Effector CD8-positive, alpha-beta T cell (primary cell): ENCODE measurements at places on chromosomes 16 and 17.
A peak's percentile ranks its signal among the peaks of the same experiment; 100 is the strongest.

GRCh38 chr16:81700071-81700779, 78.9 kb upstream of the PLCG2 start:
- no peak for DNase-seq

- no peak for DNase-seq
These were observed 14.5 kb upstream of the RANGRF start for GRCh38 chr17:8273884-8274444.

DNA sequence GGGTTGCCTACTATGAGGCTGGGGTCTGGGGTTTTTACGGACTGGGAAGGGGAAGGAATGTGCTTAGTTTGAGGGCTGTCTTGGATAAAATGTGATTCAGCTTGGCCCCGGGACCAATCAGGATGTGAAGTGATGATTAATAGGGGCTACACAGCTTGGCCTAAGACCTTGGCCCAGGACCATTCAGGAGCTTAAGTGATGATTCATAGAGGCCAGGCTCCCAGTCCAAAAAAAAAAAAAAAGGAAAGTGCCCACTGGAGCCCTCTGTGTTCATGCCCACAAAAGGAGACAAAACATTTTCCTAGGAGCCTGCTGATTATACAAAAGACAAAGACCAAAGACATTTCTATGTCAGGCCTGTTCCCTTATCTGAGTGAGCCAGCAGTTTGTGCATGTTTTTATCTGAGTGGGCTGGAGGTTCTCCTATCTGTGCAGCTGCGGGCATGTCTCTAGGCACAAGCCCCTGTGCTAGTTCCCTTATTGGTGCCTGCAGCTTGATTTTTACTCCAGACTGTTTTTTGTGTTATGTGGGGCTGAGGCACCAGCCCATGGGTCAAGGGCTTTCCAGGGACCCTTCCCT, 898.2 kb upstream of the GOT2 start:
- DNase-seq = no peak

GRCh38 chr16:88803264-88803987, at the start of gene CDT1:
CDT1 (plus strand) TSS chr16:88803789; CDS start chr16:88803832, 43 bp downstream.
- peak; percentile 78 for DNase-seq

- no peak for DNase-seq
These were observed 1.1 kb upstream of the BRCA1 start for GRCh38 chr17:43125967-43126910.

DNA sequence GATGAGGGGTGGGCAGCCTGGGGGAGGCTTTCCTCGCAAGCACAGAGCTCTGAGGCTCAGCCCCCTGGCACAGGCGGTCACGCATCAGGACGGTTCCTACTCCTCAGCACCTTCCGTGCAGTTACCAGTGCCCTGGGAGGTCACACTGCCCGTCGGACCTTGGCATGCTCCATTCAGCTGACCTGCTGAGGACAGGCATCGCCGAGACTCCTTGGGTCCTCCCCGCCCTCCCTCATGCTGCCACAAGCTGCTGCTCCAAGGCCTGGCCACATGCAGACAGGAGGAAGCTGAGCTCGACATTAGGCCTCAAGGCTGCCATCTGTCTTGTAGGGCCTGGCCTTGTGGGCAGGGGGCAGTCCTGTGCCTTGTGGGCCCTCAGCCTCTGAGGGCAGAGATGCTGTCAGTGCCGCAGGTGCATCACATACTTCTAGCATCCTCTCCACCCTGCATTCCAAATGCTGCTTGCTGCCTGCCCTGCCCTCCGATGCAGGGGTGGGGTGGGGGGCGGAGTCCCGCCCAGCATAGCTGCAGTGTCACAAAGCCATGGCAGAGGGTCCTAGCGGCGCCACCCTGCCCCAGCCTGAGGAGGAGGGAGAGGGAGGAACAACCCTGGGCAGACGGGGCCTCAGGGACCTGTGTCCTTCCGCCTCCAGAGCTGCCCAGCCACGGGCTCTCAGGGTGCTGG, 9.3 kb downstream of the C16orf90 start:
- no peak for DNase-seq

DNA sequence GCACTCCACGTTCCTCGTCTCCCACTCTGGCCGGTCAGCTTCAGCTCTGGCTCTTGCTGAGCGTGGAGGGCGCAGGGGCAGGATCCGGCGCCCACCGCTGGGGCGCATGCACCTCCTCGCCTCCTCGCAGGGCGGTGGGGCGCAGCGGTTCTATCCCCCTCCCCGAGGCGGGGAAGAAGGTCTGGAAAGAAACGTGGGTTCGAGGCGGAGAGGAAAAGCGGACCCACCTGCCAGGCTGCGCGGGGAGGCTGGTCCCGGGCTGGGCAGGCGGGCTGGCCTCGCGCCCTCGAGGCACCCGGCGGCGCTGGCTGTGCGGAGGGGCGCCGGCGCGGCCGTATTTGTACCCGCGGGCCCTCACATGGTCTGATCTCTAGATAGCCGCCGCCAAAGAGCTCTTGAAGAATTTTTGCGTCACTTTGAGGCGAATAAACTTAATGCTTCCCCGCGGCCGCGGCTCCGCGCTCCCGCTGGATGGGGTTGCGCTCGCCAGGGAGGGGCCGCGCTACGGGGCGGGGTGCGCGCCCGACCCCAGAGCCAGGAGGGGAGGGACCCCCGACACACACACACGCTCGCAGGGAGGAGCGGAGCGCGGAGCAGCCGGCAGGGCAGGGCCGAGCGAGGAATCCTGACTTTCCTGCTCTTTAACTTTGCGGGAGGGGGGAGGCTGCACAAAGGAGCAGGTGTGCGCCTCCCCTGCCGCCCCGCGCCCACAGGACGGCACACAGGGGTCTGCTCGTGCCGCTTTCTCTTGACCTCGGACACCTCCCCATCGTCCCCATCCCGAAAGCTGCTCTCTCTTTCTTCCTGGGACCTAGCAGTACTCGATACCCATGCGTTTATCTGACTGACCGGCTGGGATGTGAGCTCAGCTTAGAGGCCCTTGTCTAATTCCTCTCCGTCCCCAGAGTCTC, at the start of gene SLC6A4:
Gene SLC6A4 (minus strand): TSS at position 312 of the 911 bp plus-strand sequence. CDS start 13,739 bp downstream, outside the sequence.
- no peak for DNase-seq

DNA sequence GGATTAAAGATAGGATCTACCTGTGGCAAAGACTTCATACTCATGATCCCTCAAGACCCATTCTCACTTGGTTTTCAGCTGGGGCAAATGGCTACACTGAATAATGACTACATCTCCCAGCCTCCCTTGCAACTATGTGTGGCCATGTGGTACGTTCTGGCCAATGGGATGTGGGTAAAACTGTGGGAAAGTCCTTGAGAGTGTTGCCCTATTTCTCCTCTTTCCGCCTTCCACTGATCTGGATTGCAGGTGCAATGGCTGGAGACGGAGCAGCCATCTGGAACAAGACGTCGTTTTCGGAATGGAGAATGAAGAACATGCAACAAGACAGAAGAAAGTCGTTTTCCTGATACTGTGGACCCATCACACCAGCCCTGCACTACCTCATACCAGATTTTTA, 48.5 kb downstream of the HAPSTR1 start:
- DNase-seq = no peak

DNA sequence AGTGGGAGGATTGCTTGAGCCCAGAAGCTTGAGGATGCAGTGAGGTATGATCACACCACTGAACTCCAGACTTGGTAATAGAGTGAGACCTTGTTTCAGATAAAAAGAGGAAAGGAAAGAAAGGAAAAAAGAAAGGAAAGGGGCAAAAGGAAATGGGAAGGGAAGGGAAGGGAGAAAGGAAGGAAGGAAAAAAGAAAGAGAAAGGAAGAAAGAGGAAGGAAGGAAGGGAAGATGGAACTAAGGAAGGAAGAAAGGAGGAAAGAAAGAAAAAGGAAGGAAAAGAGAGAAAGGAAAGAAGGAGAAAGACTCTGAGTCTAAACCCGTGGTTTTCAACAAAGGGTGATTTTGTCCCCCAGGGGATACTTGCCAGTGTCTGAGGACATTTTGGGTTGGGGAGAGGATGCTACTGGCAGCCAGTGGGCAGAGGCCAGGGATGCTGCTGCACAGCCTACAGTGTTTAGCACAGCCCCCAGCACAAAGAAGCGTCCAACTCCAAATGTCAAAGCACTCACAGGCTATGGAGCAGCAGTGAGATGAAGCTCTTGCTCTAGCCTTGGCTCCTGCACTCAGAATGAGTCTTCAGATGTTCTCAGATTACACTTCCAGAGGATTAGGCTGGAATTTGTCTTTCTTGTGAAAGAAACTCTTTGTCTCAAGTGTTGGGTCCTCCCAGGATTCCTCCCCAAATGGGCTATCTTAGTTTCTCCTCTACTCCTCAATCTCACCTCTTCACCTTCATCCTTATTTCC, 64.2 kb downstream of the BMERB1 start:
- no peak for DNase-seq

DNA sequence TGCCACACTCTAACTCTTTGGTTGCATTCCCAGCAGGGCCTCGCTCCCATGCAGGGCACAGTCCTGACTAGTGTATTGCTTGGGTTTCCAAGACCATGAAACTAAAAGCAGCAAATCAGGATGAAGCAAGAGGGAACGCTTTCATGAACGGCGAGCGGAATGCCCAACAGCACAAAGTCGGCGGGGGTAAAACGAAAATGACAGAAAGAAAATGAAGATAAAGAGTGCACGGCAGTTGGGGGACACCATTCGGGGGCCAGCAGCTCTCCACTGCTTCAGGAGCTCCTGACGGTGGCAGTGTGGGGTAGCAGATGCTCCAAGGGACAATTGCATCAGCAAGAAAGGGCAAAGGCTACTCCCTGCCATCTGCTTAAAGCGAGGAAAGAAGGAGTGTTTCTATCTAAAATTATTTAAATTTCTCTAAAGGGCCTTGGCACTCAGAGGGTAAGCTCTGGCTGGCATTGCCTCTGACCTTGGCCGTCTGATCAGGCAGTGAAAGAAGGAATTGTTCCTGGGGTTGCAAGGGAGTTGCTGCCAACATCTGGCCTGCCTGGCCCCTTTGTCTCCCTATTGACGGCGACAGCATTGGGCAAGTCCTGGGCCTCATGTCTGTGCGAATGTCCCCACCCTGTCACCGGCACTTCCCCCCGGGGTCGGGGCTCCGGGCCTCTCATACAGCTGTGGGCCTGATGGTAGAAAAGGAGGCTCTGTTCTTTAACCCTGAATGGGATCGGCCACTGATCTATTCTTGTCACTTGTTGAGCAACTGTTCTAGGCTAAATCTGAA, 138.2 kb downstream of the CMIP start:
- DNase-seq = no peak

DNA sequence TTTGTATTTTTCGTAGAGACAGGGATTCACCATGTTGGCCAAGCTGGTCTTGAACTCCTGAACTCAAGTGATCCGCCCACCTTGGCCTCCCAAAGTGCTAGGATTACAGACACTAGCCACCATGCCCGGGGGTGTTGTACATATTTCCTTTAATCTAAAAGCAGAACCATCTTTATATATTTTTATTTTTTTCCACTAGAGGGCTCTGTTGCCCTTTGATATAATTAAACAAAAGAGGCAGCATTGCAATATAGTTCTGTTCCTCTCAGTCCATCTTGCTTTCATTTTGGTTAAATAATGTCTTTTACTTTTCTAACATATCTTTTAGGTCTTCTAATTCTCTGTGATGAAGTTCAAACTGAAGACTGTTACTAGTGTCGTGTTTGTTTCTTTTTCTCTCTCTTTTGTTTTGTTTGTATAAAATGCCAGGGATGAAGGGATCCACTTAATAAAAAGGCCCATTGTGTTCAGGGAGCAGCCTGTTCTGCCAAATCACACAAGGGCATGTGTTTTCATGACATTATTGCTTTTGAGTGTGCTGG, 23.4 kb downstream of the WWOX start:
- DNase-seq = no peak

DNA sequence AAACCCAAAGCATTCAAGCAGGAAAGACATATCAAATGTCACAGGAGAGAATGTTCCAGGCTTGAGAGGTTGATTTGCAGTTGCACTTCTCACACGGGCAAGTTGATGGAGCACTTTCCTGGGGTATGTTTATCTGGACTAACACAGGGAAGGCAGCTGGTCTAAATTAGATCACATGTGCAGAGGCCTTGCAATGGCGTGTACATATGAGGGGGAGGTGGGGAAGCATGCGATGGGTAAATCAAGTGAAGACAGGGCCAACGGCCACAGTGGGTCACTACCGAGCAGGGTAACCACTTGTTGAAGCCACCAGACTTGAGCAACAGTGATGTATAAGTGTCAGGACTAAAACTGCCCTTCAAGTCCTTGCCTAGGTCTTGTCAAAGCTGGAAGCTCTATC, 156.6 kb upstream of the MAF start:
- DNase-seq = no peak

DNA sequence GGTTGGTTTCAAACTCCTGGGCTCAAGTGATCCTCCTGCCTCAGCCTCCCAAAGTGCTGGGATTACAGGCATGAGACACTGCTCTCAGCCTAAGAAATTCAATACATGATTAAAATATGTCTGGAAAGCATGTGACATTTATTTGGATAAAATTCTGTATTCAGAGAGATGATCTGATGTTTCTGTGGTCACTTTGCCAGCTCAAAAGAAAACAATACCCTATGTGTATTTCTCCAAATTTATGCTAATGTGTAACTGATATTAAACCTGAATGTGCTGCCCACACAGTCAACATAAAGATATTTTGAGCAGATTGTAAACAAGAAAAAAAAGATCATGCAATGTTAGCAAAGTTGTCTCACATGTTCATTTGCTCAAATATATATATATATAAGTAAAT, 16.7 kb downstream of the C17orf67 start:
- no peak for DNase-seq

- DNase-seq = no peak
These were observed 6.4 kb upstream of the ITGAX start for GRCh38 chr16:31348579-31348978.

DNA sequence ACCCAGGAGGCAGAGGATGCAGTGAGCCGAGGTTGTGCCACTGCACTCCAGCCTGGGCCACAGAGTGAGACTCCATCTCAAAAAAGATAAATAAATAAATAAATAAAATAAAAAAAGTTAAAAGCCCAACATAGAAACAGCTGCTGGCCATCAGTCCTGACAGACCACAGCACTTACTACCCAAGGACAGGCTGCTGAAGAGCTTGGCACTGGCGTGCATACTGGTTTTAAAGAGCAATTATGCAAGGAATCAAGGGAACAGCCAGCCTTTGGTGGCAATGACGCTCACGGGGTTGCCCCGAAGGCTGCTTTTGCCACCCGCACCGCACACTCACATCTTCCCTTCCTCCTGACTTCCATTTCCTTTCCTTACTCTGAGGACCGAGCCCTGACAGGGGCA, 4.2 kb downstream of the PLD6 start:
- DNase-seq = no peak

DNA sequence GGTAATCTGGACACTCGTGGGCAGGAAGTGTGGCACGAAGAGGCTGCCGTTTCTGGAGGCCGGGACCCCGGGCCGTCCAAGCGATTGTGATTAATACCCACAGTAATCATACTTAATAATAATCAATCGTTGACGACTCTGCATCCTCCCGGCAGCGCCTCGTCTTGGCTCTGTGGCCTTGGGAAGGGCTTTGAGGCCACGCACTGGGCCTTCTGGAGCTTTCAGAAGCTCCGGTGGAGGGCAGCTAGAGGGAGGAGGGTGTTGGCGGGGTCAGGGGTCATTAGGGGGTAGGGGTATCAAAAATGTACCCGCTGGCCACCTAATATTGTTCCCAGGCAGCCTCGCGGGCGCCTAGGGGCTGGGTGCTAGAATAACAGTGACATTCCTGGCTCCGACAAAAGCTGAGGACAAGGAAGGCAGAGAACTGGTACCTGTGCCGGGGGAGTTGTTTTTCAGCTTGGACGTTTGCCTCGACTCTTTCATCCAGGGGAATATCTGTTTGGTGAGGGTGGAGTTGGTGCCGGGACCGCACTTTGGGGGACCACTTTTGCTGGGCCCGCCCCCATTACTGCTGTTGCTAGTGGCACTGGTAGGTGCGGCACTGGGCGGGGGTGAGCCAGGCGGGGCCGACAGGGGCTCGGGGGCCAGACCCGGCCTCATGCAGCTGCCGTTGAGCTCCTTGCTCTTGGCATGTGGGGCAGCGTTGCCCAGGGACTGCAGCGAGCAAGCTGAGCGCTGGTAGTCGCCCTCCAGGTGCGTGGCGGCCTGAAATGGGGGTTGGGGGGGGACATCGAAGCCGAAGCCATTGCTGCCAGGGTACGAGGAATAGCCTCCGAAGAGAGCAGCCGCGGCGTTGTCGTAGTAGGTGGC, 6.9 kb upstream of the HOXB2 start:
- no peak for DNase-seq
